AG04450 (cell line): ENCODE measurements at places on chromosomes 16 and 17.

DNA sequence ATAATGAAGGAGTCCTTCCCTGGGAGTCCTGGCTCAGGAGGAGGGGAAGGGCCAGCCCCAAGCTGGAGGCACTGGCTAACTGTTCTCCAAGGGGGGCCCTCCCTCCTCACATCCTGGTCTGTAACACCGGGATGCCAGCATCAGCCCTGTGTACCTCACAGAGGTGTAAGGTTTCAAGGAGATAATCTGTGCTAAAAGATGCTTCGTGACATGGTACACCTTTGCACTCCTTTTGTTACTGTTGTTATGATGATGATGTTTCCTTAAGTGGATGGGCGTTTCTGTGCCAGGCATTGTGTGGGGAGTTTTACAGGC is 236.7 kb upstream of the TNRC6C start:
- no peak for DNase-seq

DNA sequence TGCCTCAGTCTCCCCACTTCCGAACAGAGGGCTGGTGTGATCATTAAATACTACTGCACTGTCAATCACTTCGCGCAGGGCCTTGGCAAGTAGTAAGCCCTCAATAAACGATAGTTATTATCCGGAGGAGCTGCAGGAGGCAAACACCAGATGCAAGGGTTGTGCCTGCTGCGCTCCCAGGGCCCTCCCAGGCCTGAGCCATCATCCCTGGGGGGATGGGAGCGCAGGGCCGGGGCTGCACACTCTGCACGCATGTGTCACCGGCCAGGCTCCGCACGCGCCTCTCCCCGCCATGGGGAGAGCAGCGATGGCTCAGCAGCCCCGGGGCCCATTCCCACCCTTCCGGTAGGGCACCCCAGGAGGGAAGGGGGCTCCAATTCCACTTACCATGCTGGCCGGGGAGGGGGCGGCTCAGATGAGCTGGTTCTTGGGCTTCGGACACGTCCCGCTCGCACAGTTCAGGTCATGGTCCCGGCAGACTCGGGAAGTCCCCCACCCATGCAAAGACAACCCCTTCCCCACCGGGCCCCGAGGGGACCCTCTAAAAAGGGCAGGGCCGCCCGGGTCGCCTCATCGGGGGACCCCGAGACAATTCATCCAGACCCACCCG is 681 bp downstream of the XPO6 start:
- no peak for DNase-seq

GRCh38 chr17:35760587-35760986 is at the start of gene C17orf50:
C17orf50 (plus strand) TSS chr17:35760887; CDS start chr17:35760942, 55 bp downstream.
- DNase-seq, result no peak

- DNase-seq, result no peak
Measured at GRCh38 chr17:51371732-51372151, 111.4 kb downstream of the UTP18 start.

- DNase-seq, result no peak
Measured at GRCh38 chr17:49252148-49252695, 21.6 kb upstream of the PHOSPHO1 start.

DNA sequence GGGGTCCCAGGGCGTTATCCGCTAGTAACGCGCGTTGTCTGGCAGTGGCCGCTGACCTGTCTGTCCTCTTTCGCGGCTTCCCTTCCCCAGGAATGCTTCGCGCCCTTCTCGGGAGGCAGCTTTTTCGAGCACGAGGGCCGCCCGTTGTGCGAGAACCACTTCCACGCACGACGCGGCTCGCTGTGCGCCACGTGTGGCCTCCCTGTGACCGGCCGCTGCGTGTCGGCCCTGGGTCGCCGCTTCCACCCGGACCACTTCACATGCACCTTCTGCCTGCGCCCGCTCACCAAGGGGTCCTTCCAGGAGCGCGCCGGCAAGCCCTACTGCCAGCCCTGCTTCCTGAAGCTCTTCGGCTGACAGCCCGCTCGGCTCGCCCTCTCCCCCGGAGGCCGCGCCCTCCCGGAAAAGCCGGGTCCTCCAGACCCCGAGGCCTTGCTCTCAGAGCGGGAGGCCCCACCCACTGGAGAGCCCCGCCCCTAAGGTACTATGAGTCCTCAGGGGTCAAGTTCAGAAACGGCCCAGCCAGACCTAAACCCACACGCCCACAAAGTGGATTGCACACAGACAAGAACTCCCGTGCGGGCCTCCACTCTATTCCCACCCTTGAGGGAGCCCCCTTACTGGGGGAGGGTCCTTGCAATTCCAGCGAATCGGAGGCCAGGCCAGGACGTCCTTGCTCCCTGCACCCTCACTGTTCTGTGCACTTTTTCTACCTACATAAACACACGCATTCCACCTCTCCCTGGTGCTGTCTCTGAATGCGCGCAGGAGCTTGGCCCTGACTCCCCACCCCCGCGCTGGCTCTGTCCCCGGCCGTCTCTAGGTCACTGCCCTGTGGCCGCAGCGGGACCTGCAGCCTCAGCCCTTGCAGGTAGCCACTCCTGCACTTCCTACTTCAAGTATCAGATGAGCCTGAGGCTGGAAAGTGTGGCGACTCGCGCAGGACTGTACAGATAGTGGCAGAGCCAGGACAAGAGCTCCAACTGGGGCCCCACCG is 5.4 kb upstream of the SLC5A2 start:
- DNase-seq, result no peak

DNA sequence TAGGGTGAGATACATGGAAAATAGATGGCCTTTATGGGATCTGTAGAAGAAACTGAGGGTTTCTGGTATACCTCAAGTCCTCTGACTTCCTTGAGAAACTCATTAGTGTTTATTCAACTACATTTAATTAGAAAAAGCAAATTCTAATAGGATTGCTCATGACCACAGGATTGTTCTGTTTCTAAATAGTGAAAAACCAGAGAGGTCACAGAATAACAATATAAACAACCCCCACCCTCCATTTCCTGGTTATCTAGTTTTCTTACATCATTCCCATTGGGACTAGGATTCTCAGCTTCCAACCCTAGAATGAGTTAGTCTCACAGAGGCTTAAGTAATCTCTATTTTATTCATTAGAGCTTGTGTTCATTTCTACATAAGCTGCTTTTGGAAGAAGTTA is 30.0 kb downstream of the SF3B3 start:
- peak; percentile 85 for DNase-seq

- no peak for DNase-seq
Measured at GRCh38 chr17:46157443-46158062, 35.7 kb downstream of the KANSL1 start.

DNA sequence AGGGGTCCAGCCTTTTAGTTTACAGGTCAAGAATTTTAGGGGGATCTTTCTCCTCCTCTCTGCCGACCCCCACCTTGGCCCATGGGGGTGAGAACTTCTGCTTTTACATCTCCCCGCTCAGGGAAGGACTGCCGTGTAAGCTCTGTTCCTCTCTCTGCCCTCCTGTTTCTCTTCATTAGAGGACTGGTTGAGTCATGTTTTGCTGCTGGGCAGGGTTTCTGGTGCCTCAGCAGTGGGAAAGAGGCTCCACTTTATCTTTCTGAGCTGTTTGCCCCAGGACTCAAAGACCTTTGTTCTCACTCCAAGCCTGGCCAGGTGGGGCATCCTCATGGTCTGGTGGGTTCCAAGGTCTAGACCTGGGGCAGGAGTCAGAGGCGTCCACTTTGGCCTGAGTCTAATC is 93.0 kb downstream of the UTP18 start:
- no peak for DNase-seq
